Liver (tissue), 10 donors: ENCODE measurements at places on chromosomes 1 and 21.

DNA sequence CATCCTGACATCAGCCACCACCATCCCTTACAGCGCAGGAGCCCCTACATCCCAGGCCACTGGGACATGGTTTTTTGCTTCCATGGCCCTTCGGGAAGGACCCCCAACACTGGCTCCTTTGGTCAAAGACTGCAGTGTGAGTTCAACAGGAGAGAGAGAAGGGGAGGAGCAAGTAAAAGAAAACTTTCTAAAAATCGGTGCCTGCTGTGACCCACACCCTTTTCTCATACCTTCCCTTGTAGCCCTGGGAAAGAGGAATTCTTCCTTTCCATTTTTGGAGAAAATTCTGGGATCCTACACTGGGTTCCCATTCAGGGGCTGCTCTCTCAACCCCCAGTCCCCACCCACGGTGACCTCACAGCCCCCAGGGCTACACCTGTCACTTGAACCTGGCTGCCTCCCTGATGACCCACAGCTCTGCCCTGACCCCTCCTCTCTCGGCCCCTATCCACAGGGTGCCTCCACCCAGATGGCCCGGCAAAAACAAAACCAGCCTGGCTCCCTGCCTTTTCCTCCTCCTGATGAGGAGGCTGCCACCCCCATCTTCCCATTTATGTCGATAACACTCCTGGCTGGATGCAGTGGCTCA is 7.6 kb downstream of the PADI4 start:
- DNase-seq: no peak

GRCh38 chr1:211327346-211327921 is 801 bp downstream of the TRAF5 start:
- DNase-seq: no peak

DNA sequence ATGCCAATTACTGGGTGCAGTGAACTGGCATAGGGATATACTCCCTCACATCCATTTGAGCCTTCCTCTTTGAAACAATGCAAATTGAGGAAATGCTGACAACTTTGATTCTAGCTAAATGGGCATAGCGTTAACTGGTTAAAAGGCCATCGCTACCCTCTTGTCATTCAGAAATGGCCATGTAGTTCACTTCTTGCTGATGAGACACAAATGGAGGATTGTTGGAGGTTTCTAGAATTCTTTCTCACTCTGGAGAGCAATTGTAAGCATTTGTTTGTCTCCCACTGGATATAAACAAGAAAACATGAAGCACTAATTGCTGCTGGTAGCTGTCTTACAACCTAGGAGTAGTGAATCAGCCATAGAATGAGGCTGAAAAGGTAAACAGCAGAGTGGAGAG is 14.4 kb downstream of the PRDX6 start:
- DNase-seq: no peak

GRCh38 chr1:162373072-162373427 is 3.6 kb downstream of the SPATA46 start:
- no peak for DNase-seq

GRCh38 chr1:117638759-117639158 is 32.9 kb downstream of the TENT5C start:
- DNase-seq: no peak

DNA sequence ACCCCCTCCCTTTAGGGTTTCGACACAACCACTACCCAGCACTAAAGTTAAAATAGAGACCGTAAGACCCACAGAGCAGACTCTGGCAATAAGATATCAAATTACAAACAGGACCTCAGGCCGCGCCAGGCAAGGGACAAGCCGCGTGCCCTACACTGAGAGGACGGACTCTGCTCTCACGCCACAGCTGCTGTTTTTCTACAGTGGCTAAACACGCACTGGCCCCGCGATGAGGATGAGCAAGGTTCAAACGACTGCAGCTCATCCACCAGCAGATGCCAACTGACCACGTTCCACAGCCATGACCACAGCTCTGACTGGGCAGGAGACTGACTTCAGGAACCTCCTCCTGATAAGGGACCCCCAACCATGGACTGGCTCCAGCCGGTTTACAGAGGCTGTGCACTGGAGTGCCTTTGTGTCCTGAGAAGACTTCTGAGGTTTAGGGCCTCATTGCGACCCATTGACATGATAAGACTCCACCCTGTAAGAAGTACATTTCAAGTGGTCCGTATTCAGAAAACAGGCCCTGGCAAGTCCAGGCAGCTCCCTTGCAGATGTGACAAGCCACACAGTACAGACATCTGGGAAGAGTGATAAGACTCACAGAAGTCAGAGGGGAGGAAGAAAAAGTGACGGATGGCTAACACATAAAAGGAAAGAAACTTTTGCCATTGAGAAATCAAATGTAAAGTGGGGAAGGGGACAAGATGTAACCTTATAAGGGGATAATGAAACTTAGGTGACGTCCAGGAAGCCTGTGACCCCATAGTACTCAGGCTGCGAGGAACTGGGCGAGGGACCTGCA is 1.5 kb upstream of the KRTAP10-6 start:
- DNase-seq: peak; percentile 59

- no peak for DNase-seq
These were observed 24.7 kb upstream of the PEF1 start for GRCh38 chr1:31669433-31669785.

GRCh38 chr1:77412069-77412819 is 130.4 kb downstream of the AK5 start:
- DNase-seq: no peak

DNA sequence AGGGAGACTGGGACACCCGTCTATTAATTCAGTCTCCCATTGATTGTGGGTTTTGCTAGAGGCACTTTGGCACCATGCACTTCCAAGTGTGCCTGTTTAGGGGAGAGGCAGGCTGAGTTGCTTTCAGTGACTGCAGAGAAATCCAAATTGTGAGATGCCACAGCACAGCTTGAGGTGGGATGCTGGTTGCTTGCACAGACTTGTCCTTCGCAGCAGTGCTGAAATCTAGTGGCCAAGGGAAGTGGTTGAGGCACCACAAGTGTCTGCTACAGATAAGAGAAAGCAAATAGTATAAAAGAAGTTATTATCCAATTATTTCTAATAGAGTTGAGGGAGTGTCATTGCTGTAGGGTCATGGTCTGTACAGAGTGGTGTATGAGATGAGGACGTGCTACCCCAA is 40.0 kb upstream of the APP start:
- no peak for DNase-seq

- no peak for DNase-seq
These were observed 58.8 kb upstream of the PRDX6 start for GRCh38 chr1:173418107-173418985.

DNA sequence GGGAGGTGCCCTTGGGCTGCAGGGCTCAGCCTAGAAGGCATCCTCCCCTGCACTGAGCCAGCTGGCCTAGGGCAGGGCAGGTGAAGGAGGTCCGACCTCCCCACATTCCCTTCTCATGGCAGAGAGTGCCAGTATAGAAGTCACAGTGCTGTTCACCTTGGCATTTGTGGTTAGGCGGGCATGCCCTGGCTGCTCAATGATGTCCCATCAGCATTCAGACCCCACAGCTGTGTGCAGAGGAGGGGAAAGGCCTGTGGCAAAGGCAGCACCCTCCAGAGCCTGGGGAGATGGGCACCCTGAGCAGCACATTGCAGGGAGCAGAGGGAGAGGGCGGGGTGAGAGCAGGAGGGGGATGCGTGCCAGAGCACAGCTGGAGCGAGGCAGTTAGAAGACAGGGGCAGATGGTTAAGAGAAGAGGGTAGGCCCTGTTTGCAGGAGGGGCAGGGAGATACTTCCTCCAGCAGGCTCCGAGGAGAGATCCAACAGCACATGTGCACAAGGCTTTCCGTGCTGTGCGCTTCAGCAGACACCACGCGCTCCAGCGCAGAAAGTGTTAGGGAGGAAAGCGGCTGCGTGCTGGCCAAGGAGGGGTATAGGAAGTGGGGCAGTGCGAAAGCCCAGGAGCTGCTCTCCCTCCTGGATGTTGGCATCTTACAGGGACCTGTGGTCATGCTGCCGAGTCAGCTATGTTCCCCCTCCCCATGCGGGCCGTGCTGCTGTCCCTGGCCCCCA is 43.7 kb upstream of the COL6A1 start:
- no peak for DNase-seq

DNA sequence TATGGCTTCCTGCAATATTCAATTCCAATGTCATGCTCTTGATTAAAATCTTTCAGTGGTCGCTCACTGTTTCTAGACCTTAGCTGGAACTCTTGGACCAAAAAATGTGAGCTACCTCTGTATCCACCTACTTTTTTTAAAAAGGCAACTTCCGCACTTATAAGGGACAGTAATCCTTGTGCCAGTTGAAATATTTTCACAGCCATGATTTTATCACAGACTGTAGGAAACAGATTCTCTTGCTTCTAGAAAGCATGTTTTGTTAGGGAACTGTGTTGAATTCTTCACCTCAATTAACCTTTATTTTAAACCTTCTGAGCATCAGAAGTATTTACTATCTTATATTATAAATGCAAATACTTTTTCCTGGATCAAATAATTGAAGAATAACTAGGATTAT is 296.0 kb upstream of the ST6GALNAC5 start:
- no peak for DNase-seq

DNA sequence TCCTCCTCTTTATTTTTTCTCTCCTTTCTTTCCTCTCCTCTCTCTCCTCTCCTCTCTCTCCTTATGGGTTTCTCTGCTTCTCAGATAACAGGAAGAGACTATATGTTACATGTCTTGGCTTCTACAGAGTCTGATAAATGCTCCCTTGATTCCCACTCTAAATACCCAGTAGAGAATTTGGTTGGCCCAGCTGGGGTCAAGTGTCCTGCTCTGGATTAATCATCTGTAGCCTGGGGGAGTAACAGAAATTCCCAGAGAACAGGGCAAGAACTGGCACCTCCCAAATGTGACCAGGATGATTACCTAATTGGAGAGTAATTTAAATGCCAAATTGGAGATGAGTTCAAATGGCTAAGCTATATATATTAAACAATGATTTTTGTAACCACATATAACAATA is 146.1 kb upstream of the LMO4 start:
- DNase-seq: no peak

GRCh38 chr1:61742620-61743430 is 545 bp downstream of the PATJ start:
- DNase-seq: peak; percentile 37

GRCh38 chr21:45588086-45588825 is 46.0 kb upstream of the SLC19A1 start:
- DNase-seq: no peak

DNA sequence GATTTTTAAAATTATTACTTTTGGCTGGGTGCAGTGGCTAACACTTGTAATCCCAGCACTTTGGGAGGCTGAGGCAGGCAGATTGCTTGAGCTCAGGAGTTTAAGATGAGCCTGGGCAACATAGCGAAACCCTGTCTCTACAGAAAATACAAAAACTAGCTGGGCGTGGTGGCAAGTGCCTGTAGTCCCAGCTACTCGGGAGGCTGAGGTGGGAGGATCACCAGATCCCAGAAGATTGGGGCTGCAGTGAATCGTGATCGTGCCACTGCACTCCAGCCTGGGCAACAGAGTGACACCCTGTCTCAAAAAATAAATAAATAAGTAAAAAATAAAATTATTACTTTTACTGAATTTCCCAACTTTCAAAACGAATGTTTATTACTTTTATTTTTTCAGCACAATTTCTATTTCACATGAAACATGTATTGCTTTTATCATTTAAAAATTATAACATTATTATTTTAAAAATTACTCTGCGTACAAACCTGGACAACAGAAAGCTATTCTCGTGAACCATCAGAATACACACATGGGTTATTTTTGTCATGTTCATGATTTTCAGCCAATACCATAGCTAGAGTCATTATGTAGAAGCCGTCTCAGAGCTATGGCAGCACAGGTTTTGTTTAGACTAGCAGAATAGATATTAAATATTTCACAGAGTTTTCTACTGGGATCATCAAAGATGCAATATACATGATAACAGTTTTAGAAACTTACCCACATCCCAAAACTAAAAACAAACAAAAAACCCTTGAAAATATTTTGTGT is 621 bp downstream of the AMPD1 start:
- no peak for DNase-seq

DNA sequence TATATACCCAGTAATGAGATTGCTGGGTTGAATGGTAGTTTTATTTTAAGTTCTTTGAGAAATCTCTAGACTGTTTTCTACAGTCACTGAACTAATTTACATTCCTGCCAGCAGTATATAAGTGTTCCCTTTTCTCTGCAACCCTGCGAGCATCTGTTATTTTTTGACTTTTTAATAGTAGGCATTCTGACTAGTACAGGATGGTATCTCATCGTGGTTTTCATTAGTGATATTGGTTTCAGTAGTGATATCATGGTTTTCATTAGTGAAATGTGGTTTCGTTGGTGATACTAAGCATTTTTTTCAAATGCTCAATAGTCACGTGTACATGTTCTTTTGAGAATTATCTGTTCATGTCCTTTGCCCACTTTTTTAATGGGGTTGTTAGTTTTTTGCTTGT is 316.8 kb downstream of the PTBP2 start:
- no peak for DNase-seq

- no peak for DNase-seq
These were observed 19.8 kb downstream of the SLC25A33 start for GRCh38 chr1:9558946-9559545.

GRCh38 chr1:212512816-212513559 is 80.3 kb downstream of the NENF start:
- no peak for DNase-seq

DNA sequence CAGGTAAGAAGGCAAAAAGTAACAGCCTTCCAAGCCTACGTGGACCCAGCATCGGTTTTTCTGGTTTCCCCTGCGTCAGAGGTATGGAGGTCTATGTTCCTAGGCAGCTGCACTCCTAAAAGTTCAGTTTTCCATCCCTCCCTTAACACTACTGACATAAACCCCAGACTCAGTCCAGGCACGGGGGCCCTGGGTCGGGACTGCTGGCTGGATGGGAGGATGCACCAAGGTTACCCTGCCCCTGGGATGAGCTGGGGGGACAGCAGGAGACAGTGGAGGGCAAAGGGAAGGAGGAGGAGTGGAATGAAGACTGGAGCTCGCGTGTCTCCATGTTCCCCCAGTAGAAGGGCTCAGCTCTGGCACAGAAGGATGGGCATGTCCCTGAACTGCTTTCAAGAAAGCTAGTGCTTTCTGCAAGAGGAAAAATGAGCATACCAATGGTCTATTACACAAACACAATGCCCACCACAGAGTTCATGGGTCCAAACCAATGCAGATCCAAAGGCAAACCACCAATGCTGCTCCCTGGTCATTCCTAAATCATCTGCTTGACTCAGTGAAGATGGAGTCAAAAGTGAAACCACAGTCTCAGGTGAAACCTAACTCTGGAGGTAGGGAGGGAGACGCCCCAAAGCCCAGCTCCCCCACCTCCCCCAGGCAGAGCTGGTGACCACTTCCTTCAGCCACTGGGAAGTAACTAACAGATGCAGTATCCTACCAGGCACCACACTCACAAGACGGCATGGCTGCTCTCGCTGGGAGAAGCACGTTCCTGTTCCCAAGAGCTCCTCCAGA is 54.9 kb downstream of the CD46 start:
- no peak for DNase-seq

- peak; percentile 60 for DNase-seq
These were observed 1.2 kb upstream of the DHRS3 start for GRCh38 chr1:12618965-12619791.

- no peak for DNase-seq
These were observed 137.8 kb downstream of the KCNK2 start for GRCh38 chr1:215220346-215220745.

DNA sequence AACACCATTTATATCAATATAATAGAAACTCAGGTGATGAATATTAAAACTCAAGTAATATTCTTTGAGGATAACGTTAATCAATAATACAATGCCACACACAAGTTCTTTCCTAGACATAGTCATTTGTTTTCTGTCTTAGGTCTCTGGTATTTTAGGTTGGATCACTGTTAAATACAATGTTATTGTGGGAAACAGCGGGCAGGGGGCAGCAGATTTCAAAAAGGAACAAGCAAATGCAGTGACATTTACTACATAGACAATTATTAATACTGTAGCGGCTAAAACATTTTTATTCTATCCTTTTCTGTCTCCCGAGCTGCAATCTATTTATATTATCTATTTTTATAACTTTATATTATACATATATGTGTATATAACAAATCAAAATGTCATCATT is 186.4 kb upstream of the ZNHIT6 start:
- no peak for DNase-seq
